NCI-H146 (cell line): ENCODE measurements at places on chromosomes 5 and 9.

DNA sequence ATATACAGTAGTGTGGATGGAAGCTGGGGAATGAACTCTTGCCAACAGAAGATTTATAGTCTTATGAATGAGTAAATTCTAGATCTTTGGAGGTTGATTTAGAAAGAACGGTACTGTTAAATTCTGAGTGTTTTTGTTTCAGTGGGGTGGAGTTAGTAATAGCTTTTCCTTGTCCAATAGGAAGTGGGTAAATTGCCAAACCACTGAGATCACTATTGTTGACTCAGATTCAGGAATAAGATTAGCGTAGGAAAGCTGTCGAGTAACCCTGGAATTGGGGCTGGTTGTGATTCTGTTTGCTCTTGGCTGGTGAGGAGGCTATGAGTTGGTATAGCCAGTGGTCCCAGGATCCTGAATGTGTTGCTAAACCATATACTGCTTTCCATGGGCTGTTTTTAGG lies 155.6 kb downstream of the ARHGAP26 start:
- no peak for DNase-seq

DNA sequence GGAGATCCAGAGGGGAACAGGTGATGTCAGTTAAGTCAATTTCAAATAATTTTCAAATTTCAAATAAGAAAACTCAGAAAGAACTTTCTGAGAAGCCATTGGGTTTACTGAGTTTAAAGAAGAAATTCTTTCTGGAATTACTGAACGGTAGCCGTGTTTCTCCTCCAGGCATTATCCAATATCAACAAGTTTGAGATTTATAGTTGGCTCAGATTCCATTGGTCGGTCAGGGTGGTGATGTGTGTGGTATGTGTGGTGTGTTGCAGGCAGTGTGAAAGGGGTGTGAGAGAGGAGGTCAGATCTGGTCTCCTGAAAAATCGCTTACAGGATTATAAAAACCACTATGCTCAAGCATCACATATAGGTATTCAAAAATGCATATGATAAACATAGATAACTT lies 60.1 kb downstream of the PDE4D start:
- no peak for DNase-seq

DNA sequence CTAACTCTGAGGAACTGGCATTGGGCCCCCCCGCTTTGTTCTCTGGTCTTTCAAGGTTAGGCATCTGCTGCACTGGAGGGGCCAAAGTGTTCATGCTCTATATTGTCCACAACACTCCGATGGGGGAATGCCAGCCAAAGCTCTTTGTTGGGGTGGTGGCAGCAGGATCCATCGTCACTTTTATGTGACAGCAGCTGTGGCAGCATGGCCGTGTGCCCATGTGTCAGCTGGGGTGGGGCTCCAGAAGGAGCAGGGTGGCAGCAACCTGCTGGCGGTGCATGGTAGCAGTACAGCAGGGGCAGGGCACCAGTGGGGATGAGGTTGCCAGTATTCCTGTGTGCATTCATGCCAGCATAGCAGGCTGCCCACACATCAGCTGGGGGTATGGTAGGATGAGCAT lies 28.2 kb downstream of the ITGA2 start:
- no peak for DNase-seq

- DNase-seq = peak; percentile 69
Measured at GRCh38 chr5:80959768-80960442, at the start of gene RASGRF2. Gene RASGRF2, plus strand, starts transcription at chr5:80960363. Its CDS starts 376 bp downstream, at chr5:80960739.

DNA sequence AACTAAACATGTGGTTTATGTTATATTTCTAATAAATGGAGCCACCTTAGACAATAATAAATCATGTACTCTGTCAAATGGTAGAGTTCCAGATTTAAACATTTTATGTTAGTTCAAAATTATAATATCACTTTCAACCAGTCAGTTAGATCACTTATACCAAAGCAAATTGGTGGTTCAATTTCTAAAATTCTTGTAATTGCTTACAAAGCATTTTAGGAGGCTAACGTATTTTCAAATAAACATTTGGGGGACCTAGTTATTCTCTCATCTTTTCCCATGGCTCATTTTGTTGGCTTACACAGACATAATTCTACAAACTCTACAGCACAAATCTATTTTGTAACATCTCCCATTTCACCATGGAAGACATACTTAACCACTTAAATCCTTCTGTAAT lies 39.9 kb downstream of the EDIL3 start:
- no peak for DNase-seq

DNA sequence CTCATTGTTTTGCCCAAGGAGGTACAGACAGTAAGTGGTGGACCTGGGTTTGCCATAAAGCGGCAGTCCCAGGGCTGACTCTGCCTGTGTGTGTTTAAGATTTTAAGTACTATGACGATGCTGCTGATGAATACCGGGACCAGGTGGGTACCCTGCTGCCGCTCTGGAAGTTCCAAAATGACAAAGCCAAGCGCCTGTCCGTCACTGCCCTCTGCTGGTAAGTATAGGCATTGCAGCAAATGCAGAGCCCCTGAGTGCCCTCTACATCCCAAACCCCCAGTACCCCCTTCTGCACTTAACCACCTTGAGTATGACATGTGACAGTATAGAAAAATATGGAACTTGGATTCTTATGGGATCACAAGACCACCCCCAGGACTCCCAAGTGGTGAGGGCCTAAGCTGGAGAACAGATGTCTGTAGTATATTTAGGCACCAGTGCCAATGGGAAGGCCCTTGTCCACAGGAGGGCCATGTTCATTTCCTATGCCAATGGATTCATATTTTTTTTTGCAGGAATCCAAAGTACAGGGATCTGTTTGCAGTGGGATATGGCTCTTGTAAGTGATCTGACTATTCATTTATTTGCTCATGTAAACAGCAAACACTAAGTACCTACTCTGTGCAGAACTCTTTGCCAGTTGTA lies 22.0 kb downstream of the ENHO start:
- peak; percentile 54 for DNase-seq

GRCh38 chr5:167575330-167575729 lies 716.1 kb upstream of the WWC1 start:
- no peak for DNase-seq
